ENCODE measurements at places on chromosomes 3 and 15.

DNA sequence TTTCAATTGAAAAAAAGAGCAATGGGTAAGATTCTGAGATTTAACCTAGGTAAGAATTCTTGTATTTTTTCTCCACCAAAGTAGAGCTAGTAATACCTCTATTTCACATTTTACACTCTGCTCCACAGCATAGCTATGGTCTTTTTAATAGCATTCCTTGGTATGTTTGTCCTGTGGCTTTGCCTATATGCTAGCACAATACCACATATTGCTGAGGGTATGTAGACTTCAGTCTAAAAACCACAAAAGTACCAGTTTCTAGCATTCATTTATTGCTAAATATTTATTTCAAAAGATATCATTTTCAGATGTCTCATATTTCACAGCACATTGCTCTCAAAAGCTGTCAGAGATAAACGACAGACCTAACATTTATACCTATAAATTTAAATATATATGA is 18.2 kb upstream of the EOGT start:
- peaks cover 62% of the 10 kb centered on the region for H3K36me3 ChIP-seq
- H3K27me3 ChIP-seq: no peaks in the 10 kb centered on the region
- H3K4me1 ChIP-seq: peaks cover 16% of the 10 kb centered on the region
- no peak overlapping the region for H3K27ac ChIP-seq
- H3K4me3 ChIP-seq: no peak overlapping the region

GRCh38 chr3:148727231-148727630 is 29.5 kb downstream of the AGTR1 start:
- H3K27ac ChIP-seq: no peak overlapping the region
- H3K4me1 ChIP-seq: no peaks in the 10 kb centered on the region
- H3K36me3 ChIP-seq: no peaks in the 10 kb centered on the region
- no peak overlapping the region for H3K4me3 ChIP-seq

DNA sequence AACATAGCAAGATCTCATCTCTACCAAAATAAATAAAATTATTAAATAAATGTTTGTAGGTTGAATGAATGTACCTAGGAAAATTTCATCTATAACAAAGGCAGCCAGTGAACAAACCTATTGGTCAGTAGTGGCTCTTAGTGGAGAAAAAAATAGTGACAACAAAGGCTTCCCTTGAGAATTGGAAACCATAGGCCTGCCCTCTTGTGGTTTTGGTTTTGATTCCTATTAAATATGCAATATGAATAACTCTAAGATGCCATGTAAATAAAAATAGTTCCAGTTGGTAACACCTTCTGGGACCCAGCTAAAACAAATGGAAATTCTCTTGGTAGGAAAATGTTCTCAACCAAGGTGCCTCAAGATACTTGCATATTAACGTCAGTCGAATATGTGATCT is 145.7 kb upstream of the BFSP2 start:
- DNase-seq: no peak
- no peaks in the 10 kb centered on the region for H3K4me1 ChIP-seq
- H3K27ac ChIP-seq: no peak overlapping the region
- no peak overlapping the region for H3K4me3 ChIP-seq

- no peak for DNase-seq
- peaks cover 15% of the 10 kb centered on the region for H3K4me1 ChIP-seq
- peak overlapping the region; percentile 79 for H3K4me3 ChIP-seq
- peaks cover 63% of the 10 kb centered on the region for H3K27me3 ChIP-seq
Observed at GRCh38 chr3:71784201-71784913, 591 bp downstream of the PROK2 start.

GRCh38 chr3:177611752-177612334 is 414.6 kb upstream of the TBL1XR1 start:
- peaks cover 2% of the 10 kb centered on the region for H3K36me3 ChIP-seq
- no peak for DNase-seq
- peaks cover 14% of the 10 kb centered on the region for H3K4me1 ChIP-seq
- H3K27me3 ChIP-seq: no peaks in the 10 kb centered on the region
- no peak overlapping the region for H3K4me3 ChIP-seq

DNA sequence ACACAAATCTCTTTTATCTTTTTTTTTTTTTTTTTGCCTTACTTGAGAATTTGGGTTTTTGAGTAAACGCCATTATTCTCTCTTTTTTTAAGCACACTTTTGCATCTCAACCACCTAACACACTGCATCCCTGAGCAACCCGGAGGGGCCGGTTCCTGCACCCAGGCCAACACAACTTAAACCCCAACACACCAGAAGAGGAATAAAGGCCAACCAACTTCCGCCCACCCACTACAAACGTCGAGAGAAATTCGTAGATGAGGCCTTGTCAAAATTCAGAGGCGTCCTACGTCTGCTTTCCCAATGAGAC is 389 bp upstream of the CCNB2 start:
- no peaks in the 10 kb centered on the region for H3K27me3 ChIP-seq
- DNase-seq: no peak
- peaks cover 19% of the 10 kb centered on the region for H3K36me3 ChIP-seq
- H3K4me3 ChIP-seq: peak overlapping the region; percentile 90

- H3K27ac ChIP-seq: peak within 1 kb of the TSS; percentile 98
- peaks cover 65% of the 10 kb centered on the region for H3K4me1 ChIP-seq
- peaks cover 43% of the 10 kb centered on the region for H3K36me3 ChIP-seq
- no peak for DNase-seq
Observed at GRCh38 chr3:133573629-133574194, at the start of gene CDV3. Gene CDV3 (plus strand): TSS chr3:133573686. CDS start chr3:133574045, 359 bp downstream.

DNA sequence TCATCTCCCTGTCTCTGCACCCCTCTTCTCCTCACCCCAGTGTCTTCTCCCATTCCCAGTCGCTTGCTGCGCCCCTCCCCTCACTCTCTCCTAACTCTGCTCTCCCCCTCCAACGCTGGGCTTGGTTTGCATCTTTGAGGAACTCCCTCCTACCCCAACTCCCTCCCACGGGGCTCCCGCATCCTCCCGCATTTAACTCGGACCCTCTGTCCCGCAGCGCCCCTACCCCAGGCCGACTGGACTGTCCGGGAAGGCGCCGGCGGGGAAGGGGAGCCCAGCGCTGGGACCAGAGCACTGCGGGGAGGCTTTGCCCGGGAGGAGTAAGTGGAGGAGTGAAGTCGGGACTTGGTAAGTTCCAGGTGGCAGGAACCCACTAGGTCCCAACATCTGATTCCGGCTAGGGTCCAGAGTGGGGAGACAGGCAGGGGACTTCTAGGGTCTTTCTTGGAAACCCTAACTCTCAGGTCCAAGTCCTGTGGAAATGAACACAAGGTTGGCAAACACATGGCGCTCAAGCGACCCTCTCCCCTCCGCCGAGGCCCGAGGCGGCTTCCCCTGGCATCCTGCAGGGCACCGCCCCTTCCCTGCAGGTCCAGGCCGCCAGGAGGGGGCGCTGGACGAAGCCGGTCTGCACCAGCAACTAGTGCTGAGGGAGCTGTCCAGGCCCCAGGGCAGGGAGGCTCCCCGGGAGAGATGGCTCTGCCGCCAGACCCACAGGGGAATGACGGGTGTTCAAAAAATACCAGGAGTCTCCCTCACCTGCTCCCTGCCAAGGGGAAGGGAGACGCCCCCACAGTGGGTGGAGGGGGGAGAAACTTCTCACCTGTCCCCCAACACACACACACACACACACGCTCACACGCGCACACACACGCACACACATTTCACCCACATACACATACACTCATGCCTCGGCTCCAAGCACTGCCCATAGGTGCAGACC is 53.2 kb downstream of the LHFPL4 start:
- H3K36me3 ChIP-seq: no peaks in the 10 kb centered on the region
- H3K4me1 ChIP-seq: peaks cover 5% of the 10 kb centered on the region
- DNase-seq: peak; percentile 83
- H3K4me3 ChIP-seq: no peak overlapping the region
- H3K27me3 ChIP-seq: peaks cover 34% of the 10 kb centered on the region

DNA sequence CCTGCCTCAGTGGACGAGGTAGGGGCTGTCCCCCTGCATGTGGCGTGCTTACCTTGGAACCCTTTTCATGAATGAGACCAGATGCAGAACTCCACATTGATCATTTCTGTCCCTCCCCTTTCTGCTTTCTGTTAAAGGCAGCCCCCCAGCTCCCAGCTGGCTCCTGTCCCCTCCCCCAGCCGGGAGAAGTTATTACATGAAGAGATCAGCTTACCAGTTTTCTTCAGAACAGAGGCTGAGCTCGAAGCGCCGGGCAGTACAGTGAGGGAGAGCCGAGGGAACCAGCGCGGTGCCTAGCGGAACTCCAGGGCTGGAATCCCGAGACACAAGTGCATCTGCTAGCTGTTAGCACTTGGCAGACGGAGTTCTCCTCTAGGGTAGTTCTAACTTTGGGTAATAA is 263.3 kb upstream of the NR2E3 start:
- peaks cover 3% of the 10 kb centered on the region for H3K27me3 ChIP-seq
- DNase-seq: no peak
- no peak overlapping the region for H3K4me3 ChIP-seq
- H3K36me3 ChIP-seq: no peaks in the 10 kb centered on the region
- H3K27ac ChIP-seq: no peak overlapping the region
- no peaks in the 10 kb centered on the region for H3K4me1 ChIP-seq

- H3K27ac ChIP-seq: no peak overlapping the region
- no peaks in the 10 kb centered on the region for H3K4me1 ChIP-seq
- no peak overlapping the region for H3K4me3 ChIP-seq
Observed at GRCh38 chr3:123481722-123482457, 33.0 kb upstream of the ADCY5 start.

DNA sequence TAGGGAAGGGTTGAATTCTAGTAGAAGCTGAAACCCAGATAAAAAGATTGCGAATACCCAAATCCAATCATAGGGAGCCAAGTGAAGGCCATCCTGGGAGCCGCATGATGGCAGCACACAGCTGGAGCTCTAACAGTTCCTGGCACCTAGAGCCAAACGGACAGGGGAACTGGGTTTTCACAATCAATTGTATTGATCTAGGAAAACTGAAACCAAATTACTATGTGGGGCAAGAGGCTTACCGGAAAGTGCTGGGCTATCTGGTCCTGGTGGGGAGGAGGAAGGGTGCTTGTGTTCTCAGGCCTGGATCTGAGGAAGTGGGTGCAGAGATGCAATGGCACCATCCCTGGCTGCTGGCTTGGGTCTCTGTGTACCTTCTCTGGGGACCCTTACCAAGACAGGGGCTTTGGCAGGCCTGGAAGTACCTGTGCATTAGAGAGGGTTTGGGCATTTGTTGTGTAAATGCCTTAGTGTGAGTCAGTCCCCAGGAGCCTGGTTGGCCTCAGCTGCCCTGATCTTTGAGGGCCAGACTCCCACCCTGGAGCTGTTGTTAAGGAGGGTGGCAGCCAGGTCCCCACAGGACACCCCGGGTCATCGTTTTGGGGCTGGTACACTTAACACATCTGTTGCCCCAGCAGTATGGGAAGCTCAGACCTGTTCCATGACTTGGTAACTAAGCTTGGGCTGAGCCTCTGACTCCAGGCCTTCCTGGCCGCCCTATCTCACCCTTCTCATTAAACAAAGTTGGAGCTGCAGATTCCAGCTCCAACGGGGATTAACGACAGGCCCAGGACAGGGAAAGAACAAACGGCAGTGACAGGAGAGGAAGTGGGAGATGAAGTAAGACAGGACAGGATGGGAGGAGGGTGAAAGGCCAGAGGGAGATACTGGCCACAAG is 8.9 kb upstream of the FURIN start:
- no peaks in the 10 kb centered on the region for H3K27me3 ChIP-seq
- no peak for DNase-seq
- H3K4me3 ChIP-seq: no peak overlapping the region
- H3K27ac ChIP-seq: peak overlapping the region; percentile 27
- peaks cover 66% of the 10 kb centered on the region for H3K4me1 ChIP-seq

GRCh38 chr15:86231864-86232721 is 152.4 kb downstream of the AGBL1 start:
- DNase-seq: peak; percentile 24
- H3K4me3 ChIP-seq: no peak overlapping the region
- H3K27ac ChIP-seq: no peak overlapping the region

- peaks cover 5% of the 10 kb centered on the region for H3K27me3 ChIP-seq
- H3K27ac ChIP-seq: no peak overlapping the region
- H3K4me3 ChIP-seq: no peak overlapping the region
- H3K4me1 ChIP-seq: no peaks in the 10 kb centered on the region
- DNase-seq: no peak
Observed at GRCh38 chr3:38618343-38618742, 31.1 kb downstream of the SCN5A start.

GRCh38 chr3:114746502-114746901 is 400.6 kb downstream of the ZBTB20 start:
- DNase-seq: no peak
- H3K36me3 ChIP-seq: no peaks in the 10 kb centered on the region
- H3K4me3 ChIP-seq: peak overlapping the region; percentile 71

- peaks cover 9% of the 10 kb centered on the region for H3K36me3 ChIP-seq
- H3K27ac ChIP-seq: no peak overlapping the region
- H3K4me3 ChIP-seq: no peak overlapping the region
Observed at GRCh38 chr15:91898843-91899242, 45.3 kb downstream of the SLCO3A1 start.

- no peaks in the 10 kb centered on the region for H3K27me3 ChIP-seq
- no peak for DNase-seq
- H3K4me1 ChIP-seq: peaks cover 12% of the 10 kb centered on the region
- peaks cover 58% of the 10 kb centered on the region for H3K36me3 ChIP-seq
- H3K27ac ChIP-seq: no peak overlapping the region
Observed at GRCh38 chr15:30953183-30953582, 38.2 kb downstream of the MTMR10 start.

DNA sequence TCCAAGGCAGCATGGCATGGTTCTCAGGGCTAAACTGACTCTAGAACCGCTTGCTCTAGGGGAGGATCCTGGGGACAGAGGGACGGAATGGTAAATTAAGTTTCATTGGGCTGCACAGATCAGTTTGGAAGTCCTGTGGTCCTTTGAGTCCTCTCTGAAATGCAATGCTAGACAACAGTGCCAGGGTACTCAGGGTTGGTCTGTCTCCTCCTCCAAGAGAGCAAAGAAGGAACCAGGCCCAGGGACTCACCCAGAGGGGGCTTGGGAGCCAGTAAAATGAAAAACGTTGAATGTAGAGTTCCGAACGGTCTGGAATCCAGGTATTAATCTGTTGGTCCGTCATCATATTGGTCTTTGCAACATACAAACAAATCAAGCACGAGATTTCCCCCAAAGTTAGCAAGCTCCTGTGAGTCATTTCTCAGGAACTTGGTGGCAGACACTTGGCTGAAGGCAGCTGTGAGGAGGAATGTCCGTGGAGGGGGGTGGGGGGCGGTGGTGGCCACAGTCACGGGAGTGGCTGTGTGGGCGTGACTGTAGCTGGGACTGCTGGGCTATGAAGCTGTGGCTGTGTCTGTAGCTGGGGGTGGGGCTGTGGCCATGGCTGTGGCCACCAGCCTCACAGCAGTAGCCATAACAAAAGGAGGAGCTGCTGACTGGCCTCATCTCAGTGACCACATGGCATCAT is 361.0 kb downstream of the SHQ1 start:
- DNase-seq: peak; percentile 57
- peaks cover 64% of the 10 kb centered on the region for H3K4me1 ChIP-seq
- no peaks in the 10 kb centered on the region for H3K27me3 ChIP-seq
- H3K36me3 ChIP-seq: peaks cover 19% of the 10 kb centered on the region
- peak overlapping the region; percentile 84 for H3K27ac ChIP-seq

GRCh38 chr15:69082021-69082502 is 67.6 kb downstream of the NOX5 start:
- H3K4me1 ChIP-seq: peaks cover 2% of the 10 kb centered on the region
- H3K27ac ChIP-seq: no peak overlapping the region
- DNase-seq: no peak
- H3K4me3 ChIP-seq: no peak overlapping the region
- peaks cover 17% of the 10 kb centered on the region for H3K27me3 ChIP-seq

Data from activated naive CD8-positive, alpha-beta T cell treated with anti-CD3 and anti-CD28 coated beads, Interleukin-2, amount 50 U/mL, for 24 hours (primary cell).